Right atrium auricular region (tissue), 2 donors: ENCODE measurements at places on chromosomes 1 and 21.

DNA sequence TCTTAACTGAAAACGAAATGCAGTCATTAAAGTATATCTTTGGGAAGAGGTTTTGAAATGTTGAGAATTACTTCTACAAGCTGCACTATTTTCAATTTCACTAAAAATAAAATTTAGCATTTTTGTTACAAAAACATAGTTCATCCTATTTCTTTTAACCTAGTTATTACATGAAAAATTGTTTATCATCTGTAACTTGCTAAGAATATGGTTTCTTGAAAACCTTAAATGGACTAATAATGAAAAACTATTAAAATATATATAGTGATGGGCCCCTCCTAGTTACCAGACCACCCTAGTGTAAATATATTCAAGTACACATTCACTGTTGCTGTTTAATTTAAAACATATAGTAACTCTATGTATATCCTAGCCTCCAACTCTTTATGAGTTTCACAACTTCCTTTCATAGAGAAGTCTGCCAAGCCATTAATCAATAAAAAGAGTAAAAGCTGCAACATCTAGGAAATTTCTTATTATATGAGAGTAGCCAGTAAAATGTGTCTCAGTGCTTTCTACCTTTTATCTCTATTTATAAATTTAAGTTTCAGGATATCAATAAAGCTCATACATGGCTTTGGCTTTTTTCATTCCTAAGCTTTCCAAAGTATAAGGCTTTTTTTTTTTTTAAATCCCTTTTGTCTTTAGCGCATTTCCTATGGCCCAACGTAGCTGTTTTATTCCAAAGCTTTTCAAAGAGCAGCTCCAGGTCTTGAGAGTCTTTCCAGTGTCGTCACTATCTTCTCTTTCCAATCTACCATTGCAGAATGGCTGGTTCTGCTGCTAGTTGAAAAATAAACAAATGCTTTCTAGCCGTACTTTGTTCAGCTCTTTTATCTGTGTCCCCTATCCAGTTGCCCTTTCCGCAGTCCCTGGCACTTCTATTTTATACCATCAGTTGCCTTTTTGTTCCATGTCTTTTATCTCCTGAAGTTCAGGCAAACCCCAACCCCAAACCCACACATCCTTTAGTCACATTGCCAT, 6.5 kb downstream of the IRF2BP2 start:
- no peak for DNase-seq

DNA sequence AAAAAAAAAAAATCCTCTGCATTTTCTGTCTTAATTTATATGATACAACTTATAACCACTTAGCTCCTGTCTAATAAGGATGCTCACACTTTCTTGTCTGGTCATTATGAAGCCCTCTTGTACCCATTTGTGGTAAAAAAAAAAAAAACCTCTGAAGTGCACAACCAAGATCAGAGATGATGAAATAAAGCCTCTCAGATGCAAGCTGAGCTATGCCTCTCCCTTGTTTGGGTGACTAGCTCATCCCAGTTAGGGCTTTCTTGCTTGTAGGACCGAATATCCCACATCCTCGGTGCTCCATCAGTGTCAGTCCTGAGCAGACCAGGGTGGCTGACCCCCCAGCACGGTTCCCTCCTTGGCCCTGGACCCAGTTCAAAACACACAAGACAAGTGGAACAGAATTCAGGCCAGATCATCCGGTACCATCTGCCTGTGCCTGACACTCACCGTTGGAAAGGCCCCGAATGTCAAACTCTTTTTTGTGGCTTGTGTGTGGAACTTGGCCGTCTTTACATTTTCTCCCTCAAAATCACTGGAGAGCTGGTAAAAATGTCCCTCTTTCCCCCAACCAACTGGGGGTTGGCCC, 6.3 kb upstream of the SELENON start:
- no peak for DNase-seq

- DNase-seq: no peak
These were observed 26.1 kb upstream of the LAMC2 start for GRCh38 chr1:183159960-183160359.

DNA sequence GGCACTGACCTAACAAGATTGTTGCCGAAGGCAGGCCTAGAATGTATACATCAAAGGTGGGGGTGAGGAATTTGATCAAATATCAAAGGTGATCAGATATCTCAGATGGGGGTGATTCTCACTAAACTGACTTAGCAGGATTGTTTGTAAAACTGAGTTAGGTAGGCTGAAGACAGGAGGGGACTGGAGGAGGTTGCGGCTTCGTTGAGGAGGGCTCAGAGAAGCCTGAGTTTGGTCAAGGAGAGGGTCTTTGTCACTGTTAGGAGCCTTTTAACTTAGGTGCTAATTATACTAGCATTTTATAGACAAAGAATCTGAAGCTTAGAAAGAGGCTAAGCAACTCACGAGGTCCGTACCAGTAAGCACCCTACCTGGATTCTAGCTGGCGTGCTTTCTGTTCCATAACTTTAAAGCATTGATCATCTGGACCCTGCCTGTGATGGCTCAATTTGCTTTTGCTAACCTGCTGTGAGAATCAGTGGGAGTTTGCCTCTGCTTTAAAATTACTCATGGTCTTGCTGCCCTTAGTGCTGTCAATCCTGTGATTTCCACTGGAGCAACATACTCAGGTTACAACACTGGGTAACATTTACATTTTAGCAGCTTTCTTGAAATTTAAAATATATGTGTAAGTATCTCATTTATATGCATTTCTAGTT, 49.8 kb downstream of the ITSN1 start:
- no peak for DNase-seq

DNA sequence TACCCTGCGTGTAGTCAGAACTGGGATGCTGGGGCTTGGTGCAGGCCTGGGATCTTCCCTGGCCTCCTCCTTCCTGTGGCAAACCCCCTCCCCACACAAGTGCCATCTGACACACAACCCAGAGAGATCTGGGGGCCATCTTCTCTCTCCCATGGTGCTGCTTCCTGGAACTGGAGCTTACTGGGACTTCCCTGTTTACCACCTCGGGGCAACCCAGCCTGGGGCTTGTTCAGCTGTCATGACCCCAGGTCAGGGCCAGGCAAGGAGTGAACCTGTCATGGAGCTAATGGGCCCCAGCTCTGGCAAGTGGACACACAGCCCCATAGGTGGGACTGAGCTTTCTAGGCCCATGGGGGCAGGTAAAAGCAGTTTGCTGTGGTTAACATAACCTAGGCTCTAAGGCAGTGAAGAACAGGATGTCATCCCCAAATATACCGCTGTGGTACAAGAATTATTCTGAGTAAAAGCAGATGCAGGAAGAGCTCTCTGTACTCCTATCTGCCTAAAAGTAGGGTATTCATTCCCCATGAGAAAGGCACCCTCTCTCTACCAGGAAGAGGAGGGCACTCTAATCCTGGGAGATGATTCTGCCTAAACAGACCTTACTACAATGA, 2.4 kb downstream of the TRIM11 start:
- DNase-seq: no peak
